ENCODE measurements at places on chromosomes 16 and 17. TPM values are rescaled to one million over a fixed set of nuclear protein-coding genes. Genes with fewer than 3 reads are reported as not detected.

GRCh38 chr17:51365090-51365489, 104.7 kb downstream of the UTP18 start:
- DNase-seq, result peak; percentile 28
- H3K27ac ChIP-seq, result peak overlapping the region; percentile 50
- H3K4me1 ChIP-seq, result peaks cover 13% of the 10 kb centered on the region
- H3K27me3 ChIP-seq, result no peaks in the 10 kb centered on the region
- no peaks in the 10 kb centered on the region for H3K36me3 ChIP-seq

- H3K4me1 ChIP-seq, result no peaks in the 10 kb centered on the region
- H3K4me3 ChIP-seq, result no peak overlapping the region
- H3K27ac ChIP-seq, result no peak overlapping the region
- peaks cover 55% of the 10 kb centered on the region for H3K36me3 ChIP-seq
- no peaks in the 10 kb centered on the region for H3K27me3 ChIP-seq
These were observed 85.1 kb downstream of the WDR59 start for GRCh38 chr16:74899816-74900215.

DNA sequence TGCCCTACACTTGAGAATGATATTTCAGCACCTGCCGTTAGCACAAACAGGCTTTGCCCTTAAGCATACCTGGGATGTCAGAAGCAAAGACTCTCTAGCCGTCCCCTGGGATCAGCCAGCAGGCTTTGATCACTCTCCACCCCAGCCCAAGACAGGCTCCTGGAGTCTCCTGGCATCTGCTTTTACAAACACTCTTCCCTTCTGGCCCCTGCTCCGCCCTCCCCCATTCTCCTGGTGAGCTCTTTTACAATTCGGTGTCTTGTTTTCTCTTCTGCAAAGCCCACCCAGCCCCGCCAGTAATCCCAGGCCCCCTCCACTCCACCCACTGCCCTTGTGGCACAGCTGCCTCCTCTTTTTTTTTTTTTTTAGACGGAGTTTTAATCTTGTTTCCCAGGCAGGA, 50.4 kb downstream of the KATNIP start:
- H3K27ac ChIP-seq, result no peak overlapping the region
- H3K4me3 ChIP-seq, result no peak overlapping the region
- no peaks in the 10 kb centered on the region for H3K27me3 ChIP-seq
- no peaks in the 10 kb centered on the region for H3K4me1 ChIP-seq

The CNEP1R1 gene
- total RNA-seq, result 41.0 TPM

The NHLRC4 gene
- 1.9 TPM for total RNA-seq
